Activated CD4-positive, alpha-beta T cell treated with anti-CD3 and anti-CD28 coated beads for 24 hours (primary cell): ENCODE measurements at places on chromosomes 12 and 14.

- no peak for DNase-seq
These were observed 51.3 kb downstream of the SLC6A12 start for GRCh38 chr12:162467-163307.

DNA sequence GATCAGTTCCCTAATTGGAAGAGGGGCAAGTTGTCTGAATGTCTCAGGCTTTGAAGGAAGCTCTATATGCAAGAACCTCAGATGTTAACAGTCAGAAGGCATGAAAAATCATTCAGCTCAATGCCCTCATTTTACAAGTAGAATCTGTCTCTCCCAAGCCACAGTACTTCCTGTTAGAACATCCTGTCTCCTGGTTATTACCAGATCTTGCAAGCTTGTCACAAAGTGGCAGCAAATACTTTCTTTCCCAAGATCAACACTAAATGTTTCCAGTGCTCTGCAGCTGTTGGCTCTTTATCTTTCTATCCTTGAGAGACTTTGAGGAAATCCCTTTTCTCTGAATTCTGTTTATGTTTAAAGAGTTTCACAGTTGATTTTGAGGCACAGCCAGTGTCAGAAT is 235.5 kb downstream of the AKAP6 start:
- no peak for DNase-seq

DNA sequence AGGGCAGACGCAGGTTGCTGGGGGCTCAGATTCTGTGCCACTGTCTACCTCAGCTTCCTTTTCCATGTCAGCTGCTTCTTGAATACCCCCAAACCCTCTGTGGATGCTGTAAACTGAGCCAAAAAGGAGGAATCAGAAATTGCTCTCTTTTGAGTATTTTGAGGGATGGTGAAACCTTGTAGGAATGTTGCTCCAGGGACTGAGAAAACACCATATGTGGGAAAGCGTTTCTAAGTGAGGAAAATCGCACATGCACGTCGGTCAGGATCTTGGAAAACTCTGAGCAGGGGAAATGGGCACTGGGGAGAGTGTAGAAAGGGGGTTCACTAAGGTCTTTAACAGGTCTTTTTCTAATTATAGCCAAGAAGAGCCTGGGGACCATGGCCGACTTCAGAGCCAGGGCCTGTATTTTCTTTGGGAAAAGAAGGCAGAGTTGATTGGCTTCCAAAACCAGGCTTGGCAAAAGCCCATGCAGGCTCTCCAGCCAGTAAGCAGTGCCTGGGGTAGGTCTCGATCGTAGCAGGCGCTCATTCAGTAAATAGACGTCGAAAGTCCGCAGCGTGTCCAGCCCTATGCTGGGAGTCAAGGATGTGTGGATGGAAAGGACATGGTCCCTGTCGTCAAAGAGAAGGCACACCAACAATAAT is 58.0 kb downstream of the NTF3 start:
- DNase-seq, result no peak

- DNase-seq, result peak; percentile 50
These were observed 466.0 kb downstream of the RAD51B start for GRCh38 chr14:68285421-68286179.

DNA sequence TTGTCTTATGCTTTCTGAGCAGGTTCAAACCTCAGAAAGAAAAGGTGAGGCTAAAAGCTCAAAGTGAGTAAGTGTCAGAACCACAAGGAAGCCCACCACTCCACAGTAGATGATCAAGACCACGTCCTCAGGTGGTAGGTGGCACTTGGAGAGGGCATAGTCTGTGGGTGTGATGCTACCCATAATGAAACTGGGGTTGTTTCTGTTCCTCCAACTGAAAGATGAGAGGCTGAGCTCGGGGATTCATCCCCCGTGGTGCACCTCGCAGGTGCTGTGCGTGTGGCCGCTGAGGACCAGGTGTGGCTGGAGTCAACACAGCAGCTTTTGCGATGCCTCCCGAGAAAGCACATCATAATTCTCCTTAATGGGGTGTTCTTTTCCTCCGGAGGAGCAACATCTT is 285.7 kb downstream of the TTC8 start:
- no peak for DNase-seq

DNA sequence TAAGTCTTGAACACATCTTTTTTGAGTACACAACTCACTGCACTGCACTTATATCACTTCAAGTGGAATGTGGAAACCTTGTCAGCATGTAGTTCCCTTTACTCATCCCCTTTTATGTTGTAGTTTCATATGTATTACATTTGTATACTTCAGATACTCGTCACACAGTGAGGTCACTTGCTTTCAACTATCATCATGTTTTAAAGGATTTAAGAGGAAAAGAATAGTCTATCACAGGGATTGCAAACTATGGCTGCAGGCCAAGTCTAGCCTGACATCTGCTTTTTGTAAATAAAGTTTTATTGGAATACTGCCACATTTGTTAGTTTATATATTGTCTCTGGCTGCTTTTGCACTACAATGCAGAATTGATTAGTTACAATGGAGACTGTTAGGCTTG is 24.3 kb downstream of the CNOT2 start:
- no peak for DNase-seq

- DNase-seq, result no peak
These were observed 145.4 kb downstream of the TMTC2 start for GRCh38 chr12:82832096-82832495.

- DNase-seq, result no peak
These were observed 1.6 kb upstream of the HDAC7 start for GRCh38 chr12:47821346-47821706.

DNA sequence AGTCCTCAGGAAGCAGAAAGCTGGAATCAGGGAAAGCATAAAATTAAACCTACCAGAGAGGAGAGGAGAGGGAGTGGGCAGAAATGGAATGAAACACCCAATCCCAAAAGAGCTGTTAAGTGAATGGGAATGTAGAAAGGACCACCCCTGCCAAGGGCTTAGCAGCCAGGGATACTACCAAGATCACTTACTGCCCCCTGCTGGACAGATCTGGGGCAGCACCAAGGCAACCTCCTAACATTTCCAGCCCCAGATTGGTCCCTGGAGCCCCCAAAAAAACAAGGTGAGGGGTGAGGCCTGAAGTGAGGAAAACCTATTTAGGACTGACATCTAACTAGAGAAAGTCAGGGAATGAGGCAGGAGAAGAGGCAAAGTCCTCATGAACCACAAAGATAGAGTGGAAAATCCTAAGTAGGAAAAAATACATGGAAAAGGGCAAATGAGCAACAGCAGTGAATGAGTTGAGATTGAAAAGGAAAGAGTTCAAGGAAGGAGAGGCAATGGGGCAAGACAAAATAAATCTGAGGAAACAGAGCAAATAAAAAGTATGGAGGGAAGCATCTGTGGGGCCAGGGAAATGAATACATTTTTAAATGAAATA is 11.2 kb upstream of the FKBP11 start:
- DNase-seq, result peak; percentile 82

GRCh38 chr14:86987966-86988365 is 1005.0 kb downstream of the GALC start:
- DNase-seq, result no peak

- DNase-seq, result no peak
These were observed 21.6 kb downstream of the ATF1 start for GRCh38 chr12:50785406-50786001.

- DNase-seq, result peak; percentile 35
These were observed 12.5 kb upstream of the MAP3K9 start for GRCh38 chr14:70821584-70822529.

GRCh38 chr12:102876883-102877282 is 40.2 kb downstream of the PAH start:
- DNase-seq, result no peak

DNA sequence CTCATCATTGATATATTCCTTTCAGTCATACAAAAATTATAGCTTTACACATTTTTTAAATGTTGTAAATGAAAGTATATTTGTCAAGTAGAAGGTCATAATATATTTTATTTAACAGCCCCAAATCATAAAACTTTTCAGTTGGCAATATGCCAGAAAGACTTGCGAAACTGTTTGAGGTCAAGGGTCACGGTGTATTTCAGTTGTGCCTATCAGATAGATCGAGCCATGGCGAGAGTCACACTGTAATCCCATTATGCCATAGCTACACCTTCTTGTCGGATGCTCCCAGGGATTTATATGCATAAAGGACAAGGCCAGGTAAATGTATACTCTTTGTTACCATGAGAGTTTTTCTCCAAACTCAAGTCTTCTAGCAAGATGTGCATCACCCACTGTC is 26.7 kb upstream of the G2E3 start:
- no peak for DNase-seq

- DNase-seq, result no peak
These were observed 3.9 kb downstream of the CD63 start for GRCh38 chr12:55724940-55725309.

DNA sequence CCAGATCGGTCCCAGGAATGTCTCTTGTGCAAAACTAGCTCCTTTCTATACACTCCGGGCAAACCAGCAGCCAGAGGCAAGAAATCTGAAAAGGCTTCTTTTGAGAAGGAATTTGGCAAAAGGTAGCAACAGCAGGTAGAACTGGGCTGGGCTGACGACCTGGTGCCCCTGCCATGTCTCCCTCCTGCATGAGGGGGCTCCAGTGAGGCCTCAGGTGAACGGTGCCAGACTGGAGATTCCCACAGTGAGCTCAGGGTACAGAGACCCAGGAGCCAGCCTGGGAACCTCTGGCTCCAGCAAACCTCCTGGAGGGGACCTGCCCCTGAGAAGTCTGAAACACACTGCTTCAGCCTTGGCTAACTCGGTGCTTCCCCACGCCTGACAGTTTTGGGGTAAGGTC is 10.8 kb downstream of the ITPK1 start:
- DNase-seq, result no peak

GRCh38 chr12:116048879-116049278 is 228.6 kb downstream of the MED13L start:
- DNase-seq, result no peak

- DNase-seq, result no peak
These were observed 724 bp downstream of the BLOC1S1 start for GRCh38 chr12:55716582-55716957.

GRCh38 chr12:77724367-77724957 is 106.2 kb upstream of the NAV3 start:
- DNase-seq, result no peak

- DNase-seq, result no peak
These were observed 131.2 kb downstream of the NUBPL start for GRCh38 chr14:31692376-31692781.

GRCh38 chr12:10147714-10148403 is 17.9 kb upstream of the CLEC7A start:
- DNase-seq, result no peak

DNA sequence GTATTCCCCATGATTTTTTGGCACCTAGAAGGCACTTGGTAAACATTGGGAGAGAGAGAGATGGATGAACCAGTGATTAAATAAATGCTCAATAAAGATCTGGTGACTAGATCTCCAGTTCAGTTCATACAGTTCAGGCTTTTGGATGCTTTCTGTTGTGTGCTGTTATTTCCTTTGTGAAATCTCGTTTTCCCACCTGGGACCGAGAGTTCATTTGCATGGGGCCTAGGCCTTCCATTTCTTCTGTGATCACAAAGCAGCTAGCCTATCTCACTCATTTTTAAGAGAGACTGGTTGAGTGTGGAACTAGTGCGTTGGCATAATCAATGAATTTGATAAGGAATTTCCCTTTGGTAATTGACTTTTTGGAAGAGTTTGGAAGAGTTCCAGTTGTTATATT is 104.0 kb downstream of the VRK1 start:
- DNase-seq, result no peak

GRCh38 chr14:26897196-26897595 is 299.4 kb upstream of the NOVA1 start:
- no peak for DNase-seq

- no peak for DNase-seq
These were observed 6.6 kb upstream of the PLEKHG7 start for GRCh38 chr12:92696216-92696615.

DNA sequence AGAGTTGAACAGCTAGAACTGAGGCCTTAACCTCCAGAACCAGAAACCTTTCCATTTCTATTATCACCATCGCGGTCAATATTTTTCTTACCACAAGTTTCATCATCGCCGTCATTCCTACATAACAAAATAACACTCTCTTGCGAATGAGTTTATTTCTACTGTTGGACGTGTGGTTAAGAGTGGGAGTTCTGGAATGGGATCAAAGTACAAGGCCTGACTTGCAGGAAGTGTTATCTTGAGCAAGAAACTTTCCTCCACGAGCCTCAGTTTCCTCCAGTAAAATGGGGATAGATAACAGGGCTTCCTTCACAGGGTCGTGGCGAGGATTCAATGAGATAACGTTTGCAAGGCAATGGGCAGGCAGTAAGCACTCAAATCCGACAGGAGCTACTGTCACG is 652 bp downstream of the SART3 start:
- DNase-seq, result no peak
